ENCODE measurements at places on chromosomes 2 and 18. TPM values are rescaled to one million over a fixed set of nuclear protein-coding genes. Genes with fewer than 3 reads are reported as not detected.

Gene TMEM198
- total RNA-seq, result 1.1 TPM

Gene SKOR2
- not detected for total RNA-seq

Gene ZNF519
- total RNA-seq, result 22.7 TPM

Gene LONRF2
- total RNA-seq, result 0.08 TPM

Gene SERPINB7
- not detected for total RNA-seq

Gene MAP4K4
- 84.5 TPM for total RNA-seq

Gene KCNF1
- total RNA-seq, result not detected

Gene CREG2
- not detected for total RNA-seq

Gene E2F6
- total RNA-seq, result 8.5 TPM

Gene ACTG2
- 0.43 TPM for total RNA-seq

Gene CCDC74B
- 1.5 TPM for total RNA-seq

Gene CNOT11
- 65.0 TPM for total RNA-seq

Gene MRO
- total RNA-seq, result not detected

Gene RUFY4
- 4.9 TPM for total RNA-seq

Gene GNLY
- total RNA-seq, result 27.5 TPM

Gene BOLL
- not detected for total RNA-seq

Gene RNF149
- total RNA-seq, result 90.1 TPM

Gene KLHL30
- not detected for total RNA-seq

Gene GKN2
- not detected for total RNA-seq

Gene FMNL2
- 0.37 TPM for total RNA-seq

Gene POLR1B
- total RNA-seq, result 27.3 TPM

Gene MAP3K19
- total RNA-seq, result not detected

Gene IL1R1
- not detected for total RNA-seq

Gene DRC1
- total RNA-seq, result not detected

Gene TXNDC2
- total RNA-seq, result not detected

Gene KCNE4
- not detected for total RNA-seq

Gene ZNF397
- 20.9 TPM for total RNA-seq

Gene RGPD6
- total RNA-seq, result 6.3 TPM

Gene SMYD1
- total RNA-seq, result not detected

Gene REG3G
- not detected for total RNA-seq

Gene GRB14
- not detected for total RNA-seq

Gene HNMT
- 0.57 TPM for total RNA-seq

Gene MBD5
- 49.8 TPM for total RNA-seq

Gene ANKRD30BL
- not detected for total RNA-seq

Gene ADRA2B
- total RNA-seq, result 0.26 TPM

Gene PRKAG3
- not detected for total RNA-seq

Gene CCL20
- not detected for total RNA-seq

Gene RAD51AP2
- not detected for total RNA-seq

Gene KCNIP3
- total RNA-seq, result not detected

Gene GPR75
- total RNA-seq, result 2.9 TPM

Gene CD8B2
- total RNA-seq, result 7.3 TPM

Gene CTIF
- 3.0 TPM for total RNA-seq

Gene GPR39
- total RNA-seq, result not detected

Gene SCN2A
- total RNA-seq, result 0.06 TPM
